T47D (cell line): ENCODE measurements at places on chromosomes 2 and 18.
A peak's percentile ranks its signal among the peaks of the same experiment; 100 is the strongest.

- no peak for DNase-seq
These were observed 599.4 kb downstream of the XIRP2 start for GRCh38 chr2:167487728-167488127.

DNA sequence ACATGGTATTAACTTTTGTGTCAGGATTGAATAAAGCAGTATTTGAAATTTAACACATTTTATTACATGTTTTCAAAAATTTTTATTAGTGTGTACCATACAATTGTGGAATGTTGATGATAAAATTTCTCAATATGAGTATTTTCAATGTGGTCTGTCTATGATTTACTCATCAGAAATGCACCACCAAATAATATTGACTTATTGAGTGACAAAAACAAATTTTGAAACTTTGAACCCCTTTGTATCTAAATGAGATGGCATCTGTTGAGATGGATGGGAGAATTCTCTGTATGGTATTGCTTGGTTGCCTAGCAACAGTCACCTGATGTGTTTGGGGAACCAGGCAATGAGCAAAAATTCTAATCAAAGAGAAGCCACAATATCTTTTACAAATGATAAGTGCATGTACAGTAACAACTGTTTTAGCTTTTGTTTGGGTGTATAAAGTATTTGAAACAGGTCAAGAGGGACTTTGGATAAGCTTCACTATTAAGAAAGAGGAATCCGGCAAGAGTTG, 400.1 kb downstream of the CCDC85A start:
- DNase-seq: no peak

GRCh38 chr2:157830696-157831570, 45.2 kb downstream of the ACVR1 start:
- no peak for DNase-seq

- DNase-seq: no peak
These were observed 45.6 kb downstream of the PARD6G start for GRCh38 chr18:80201739-80202138.

GRCh38 chr2:158701101-158701500, 94.0 kb upstream of the DAPL1 start:
- no peak for DNase-seq

DNA sequence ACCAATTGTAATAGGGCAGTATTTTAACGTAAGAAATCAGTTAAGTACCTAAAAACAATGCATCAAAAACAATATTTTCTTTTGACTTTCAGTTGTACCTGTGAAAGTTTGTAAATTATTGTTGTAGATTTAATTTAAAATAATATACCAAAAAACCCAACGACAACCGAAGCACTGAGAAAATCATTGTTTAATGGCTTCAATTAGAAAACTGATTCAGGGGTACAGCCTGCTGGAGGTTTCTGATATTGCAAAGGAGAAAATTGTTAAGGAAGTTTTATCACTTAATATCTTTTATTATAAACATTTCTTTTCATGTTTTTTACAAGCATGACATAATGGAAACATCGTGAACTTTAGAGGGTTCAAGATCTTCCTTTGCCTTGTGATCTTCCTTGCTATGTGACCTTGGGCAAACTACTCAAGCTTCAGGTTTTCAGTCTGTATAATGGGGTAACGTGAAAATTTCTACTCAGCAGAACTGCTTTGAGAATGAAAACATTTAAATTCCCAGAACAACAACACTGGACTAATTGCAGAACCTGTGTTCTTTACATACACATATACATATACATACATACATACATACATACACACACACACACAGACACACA, 76.3 kb upstream of the GLS start:
- DNase-seq: no peak

- DNase-seq: no peak
These were observed 92.6 kb downstream of the TTC32 start for GRCh38 chr2:19809206-19809605.

DNA sequence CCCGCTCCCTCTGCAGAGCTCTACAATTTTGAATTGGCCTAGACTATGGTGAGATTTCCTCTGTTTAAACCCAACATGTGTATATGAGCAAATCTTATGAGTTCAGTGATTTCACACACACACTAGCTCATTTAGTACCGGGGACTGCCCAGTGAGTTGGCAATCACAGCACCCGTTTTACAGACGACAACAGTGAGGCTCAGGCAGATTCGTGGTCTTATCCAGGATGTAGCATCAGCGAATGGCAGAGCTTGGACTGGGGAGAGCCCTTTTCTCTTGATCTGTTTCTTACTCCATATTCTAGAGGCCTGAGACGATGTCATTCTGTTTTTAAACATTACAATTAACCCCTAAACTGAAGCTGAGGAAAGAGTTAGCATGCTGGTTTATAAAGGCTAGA, 419.9 kb downstream of the NBAS start:
- DNase-seq: no peak

DNA sequence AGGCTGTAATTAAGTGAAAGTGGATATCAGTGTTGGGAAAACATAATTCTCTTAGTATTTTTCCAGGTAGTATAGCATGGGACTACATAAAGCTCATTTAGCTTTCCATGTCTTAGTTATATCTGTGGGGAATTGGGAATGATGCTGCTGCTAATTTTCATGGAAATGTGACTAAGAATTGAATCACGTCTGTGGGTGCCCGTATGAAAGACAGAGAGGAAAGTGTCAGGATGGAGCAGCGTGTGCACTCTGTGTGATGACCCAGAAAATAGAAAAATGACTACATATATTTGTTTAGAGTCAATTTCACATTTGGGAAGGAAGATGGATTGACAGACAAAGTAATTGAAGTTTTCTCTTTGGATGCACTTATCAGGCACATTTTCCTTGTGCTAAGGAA, 212.1 kb downstream of the PTPRM start:
- no peak for DNase-seq

DNA sequence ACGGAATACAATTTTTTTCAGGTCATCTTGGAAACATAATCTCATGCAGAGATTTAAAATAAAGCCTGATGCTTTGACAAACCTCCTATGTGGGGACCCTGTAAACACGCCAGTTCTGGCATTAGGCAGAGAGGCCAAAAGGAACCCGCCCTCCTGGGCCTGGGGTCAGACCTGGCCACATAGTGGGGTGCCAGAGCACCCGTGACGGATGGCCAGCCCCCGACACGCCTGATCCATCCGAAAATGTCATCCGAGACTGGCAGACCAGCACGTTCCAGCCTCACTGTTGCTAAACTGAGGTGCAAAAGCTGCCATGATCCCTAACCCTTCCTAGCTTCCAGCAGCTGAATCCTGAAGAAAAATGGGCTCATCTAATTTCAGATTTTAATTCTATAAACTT, 222.6 kb upstream of the SALL3 start:
- DNase-seq: no peak

DNA sequence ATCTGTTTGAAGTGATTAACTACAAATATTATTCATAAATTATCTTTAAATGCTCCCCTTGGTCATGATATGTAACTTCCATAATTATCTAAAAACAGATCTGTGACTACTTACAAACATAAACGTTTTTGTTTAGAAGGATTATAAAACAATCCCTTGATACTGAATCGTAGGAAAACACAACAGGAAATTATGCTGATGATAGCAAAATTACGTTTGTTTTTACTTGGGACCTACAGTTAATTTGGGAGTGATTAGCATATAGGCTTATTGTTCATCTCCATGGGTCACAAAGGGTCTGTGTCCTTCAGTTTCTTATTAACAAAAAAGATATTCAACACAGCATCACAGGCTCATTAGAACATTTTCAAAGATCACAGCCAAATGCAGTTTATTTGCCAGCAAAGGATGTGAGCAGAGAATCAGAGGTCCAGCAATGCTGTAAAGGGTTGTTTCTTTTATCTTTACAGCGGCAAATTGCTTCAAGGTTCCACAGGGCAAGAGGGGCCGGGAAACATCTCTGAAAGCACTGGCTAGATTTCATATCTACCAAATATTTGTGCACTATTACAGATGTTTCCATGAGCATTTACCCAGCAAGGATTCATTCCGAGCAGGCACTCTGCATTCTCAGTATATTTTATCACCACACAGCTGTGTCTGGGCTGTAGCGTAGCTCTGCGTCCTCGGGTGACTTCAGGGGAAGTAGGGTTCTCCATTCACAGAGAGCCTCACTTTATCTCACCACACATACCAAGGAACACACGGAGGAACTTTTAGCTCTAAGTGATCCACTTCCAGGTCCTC, 4.1 kb downstream of the CCDC195 start:
- no peak for DNase-seq

GRCh38 chr2:179237209-179237946, 27.3 kb downstream of the SESTD1 start:
- no peak for DNase-seq

DNA sequence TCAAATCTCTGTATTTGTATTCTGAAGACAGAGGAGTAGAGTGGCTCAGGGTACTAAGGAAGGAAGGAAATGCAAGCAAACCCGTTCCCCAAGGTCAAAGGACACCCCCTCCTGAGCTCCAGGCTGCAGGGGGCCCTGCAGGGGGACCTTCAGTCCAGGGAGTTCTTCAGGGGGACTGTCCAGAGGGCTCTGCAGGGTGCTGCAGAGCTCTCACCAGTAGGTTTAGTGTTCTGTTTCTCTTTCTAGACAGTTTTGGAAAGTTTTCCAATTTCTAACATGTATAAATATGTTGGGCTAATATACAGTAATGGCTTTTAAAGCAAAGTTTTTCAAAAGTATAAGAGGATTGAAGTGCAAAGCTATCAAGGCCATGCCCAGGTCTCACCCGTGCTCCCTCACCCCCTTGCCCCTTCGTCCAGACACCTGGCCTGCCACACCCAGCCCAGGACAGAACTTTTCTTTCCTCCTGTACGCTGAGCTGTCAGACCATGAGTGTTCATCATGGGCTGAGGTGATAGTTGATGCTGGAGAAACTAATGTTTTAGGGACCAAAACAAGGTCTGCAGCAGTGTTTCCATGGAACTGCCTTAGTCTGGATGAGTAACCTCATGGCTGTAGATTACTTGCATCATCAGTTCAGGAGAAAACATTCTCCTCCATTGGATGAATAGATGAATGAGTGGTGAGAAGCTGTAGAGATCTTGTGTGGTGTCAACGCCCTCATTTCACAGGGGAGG, 134.2 kb downstream of the GLI2 start:
- no peak for DNase-seq

- no peak for DNase-seq
These were observed 38.9 kb upstream of the FBXO11 start for GRCh38 chr2:47945046-47945781.

GRCh38 chr2:200378652-200379290, 72.3 kb downstream of the SPATS2L start:
- no peak for DNase-seq

GRCh38 chr2:23122681-23123215, 262.2 kb upstream of the KLHL29 start:
- no peak for DNase-seq

DNA sequence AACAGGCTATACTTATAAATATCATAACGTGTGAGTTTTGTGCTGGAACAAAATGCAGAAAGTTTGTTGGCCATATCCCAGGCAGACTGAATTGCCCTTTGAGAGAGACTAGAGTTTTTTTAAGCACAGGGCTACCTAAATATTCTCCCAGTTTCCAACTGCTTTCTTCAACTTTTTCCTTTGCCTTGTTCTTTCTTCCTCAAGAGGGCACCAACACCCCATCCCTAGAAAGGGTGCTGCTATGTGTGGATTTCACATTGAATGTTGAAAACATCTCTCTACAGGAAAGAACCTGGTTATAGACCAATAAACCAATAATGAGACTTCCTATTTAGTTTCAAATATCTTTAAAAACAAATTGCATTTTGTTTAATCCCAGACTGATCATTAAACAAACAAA, 87.9 kb downstream of the ICOS start:
- DNase-seq: peak; percentile 75

- no peak for DNase-seq
These were observed 9.7 kb upstream of the TEKT4 start for GRCh38 chr2:94861308-94862152.

- DNase-seq: no peak
These were observed 22.4 kb downstream of the ALK start for GRCh38 chr2:29898999-29899398.

DNA sequence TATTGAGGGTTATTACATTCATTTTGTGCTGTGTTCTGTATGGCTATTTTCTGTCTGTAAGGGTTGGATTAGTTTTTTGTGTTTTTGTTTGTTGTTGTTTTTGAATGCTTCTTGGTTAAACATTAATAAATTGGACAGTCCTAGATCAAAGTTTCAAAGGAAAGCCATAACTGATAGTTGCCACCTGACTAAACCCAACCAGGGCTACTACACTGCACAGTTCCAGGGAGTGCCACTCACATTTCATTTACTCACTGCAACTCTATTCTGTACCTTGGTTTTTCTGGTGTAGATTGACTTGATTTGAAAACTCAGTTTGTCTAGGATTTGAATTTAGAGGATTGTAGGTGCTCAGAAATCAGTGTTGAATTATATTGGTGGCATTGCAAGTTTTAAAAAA, 6.4 kb downstream of the MYL12B start:
- no peak for DNase-seq

DNA sequence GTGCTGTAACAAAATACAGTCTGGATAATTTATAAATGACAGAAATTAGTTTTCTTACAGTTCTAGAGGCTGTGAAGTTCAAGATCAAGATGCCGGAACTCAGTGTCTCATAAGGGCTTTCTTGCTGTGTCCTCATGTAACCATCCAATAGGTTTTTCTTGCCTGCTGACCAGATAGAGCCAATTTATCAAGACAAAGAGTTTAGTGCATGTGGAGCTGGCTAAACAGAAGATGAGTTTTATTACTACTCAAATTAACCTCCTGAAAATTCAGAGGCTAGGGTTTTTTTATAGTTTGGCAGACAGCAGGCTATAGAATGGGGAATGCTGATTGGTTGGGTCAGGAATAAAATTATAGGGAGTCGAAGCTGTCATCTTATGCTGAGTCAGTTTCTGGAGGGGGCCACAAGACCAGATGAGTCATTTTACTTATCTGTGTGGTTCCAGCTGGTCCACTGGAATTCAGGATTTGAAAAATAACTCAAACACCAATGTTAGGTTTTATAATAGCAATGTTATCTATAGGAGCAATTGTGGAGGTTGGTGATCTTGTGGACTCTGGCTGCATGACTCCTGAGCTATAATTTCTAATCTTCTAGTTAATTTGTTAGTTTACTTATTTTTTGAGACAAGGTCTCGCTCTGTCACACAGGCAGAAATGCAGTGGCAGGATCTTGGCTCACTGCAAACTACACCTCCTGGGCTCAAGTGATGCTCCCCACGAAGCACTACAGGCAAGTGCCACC, 3.2 kb upstream of the PDK1 start:
- no peak for DNase-seq

DNA sequence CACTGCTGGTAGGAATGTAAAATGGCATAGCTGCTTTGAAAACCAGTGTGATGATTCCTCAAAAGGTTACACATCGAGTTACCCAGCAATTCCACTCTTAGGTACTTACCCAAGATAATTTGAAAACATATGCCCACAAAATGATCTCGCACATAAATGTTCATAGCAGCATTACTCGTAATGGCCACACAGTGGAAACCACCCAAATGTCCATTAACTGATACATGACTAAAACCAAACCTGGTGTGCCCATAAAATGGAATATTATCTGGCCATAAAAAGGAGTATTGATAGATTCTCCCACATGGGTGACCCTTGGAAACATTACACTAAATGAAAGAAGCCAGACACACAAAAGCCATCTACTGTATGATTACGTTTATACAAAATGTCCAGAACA, 70.4 kb downstream of the ALPK2 start:
- DNase-seq: no peak

- no peak for DNase-seq
These were observed 98.7 kb downstream of the ANKRD44 start for GRCh38 chr2:197211881-197212342.

- DNase-seq: peak; percentile 16
These were observed 31.9 kb upstream of the RPIA start for GRCh38 chr2:88659538-88659915.

GRCh38 chr18:68542846-68543245, 172.1 kb downstream of the TMX3 start:
- DNase-seq: no peak

- DNase-seq: no peak
These were observed 70.8 kb downstream of the SESTD1 start for GRCh38 chr2:179193759-179194394.
